KBM-7 (cell line): ENCODE measurements at places on chromosomes 1 and 21.

DNA sequence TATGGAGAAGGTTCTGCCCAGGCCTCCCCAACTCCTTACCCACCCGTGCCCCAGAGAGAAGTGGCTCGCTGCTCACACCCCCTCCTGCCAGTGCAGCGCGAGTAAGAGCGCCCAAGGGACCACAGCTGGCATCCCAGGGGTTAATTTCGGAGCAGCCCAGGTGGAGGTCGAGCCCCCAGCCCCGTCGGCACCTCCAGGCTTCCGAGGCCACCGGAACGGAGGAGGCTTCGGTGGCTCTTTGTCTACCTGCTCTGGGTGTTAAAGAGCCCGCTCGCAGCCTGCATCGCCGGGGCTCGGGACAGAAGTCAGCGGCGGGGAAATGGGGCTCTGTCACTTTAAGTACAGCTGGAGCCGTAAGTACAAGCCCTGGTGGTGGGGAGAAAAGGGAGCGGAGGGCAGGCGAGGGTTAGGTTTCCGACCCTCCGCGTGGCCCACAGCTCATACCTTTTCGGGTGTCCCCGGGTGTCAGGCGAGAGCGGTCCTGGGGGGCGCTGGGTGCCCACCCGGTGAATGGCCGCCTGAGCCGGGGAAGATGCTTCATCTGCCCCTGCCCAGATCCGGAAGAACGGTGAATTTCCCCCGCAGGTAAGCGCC, 89.4 kb upstream of the IPO9 start:
- DNase-seq: peak; percentile 66

- no peak for DNase-seq
Measured at GRCh38 chr1:14743368-14743767, 144.9 kb downstream of the KAZN start.

- DNase-seq: no peak
Measured at GRCh38 chr1:114009393-114009792, 30.1 kb downstream of the OLFML3 start.

DNA sequence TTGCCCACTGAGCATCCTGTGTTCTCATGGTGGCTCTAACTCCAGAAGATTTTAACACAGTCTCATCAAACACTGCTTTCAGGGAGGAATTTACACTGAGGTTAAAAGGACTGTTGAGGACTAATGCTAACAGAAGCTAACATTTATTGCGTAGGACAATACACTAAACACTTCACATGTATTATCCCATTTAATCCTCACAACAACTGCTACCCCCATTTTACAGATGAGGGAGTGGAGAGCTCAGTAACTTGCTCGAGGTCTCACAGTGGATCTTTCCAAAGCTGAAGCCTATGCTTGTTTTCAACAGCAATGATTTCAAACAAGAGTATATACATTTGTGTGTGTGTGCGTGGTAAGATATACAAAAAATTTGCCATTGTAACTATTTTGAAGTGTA, 13.9 kb downstream of the ATF3 start:
- no peak for DNase-seq

DNA sequence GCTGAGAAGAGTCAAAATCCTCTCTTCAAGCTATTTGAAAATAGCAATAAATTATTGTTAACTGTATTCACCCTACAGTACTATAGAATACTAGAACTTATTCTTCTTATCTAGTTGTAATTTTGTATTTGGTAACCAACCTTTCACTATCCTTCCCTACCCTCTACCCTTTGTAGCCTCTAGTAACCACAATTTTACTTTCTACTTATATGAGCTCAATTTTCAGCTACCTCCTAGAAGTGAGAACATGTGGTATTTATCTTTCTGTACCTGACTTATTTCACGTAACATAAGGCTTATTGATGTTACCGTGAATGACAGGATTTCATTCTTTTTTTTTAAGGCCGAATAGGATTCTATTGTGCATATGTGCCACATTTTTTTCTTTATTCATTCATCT, 30.0 kb downstream of the ZC3H11B start:
- DNase-seq: no peak

- DNase-seq: no peak
Measured at GRCh38 chr21:33755354-33755753, 113.1 kb downstream of the ITSN1 start.

GRCh38 chr1:207309745-207310273, 11.7 kb upstream of the CD55 start:
- peak; percentile 70 for DNase-seq

- DNase-seq: no peak
Measured at GRCh38 chr1:62250126-62250726, 55.6 kb downstream of the L1TD1 start.

- DNase-seq: peak; percentile 91
Measured at GRCh38 chr1:86774305-86775295, 70.2 kb downstream of the SH3GLB1 start.

DNA sequence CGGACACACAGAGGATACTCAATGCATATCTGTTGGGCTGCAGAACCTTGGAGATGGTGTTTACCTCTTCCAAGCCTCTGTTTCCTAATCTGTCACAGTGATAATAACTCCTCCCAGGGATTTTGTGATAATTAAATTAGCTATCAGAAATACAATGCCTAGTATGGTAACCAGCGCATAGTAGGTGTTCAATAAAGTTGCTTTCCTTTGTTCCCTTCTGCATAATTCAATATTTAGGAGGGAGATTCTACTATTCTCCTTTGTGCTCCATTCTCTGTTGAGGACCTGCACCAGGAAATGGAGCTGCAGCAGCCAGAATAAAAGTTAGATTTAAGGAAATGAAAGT, 3.4 kb upstream of the CSF3R start:
- DNase-seq: no peak
